Fibroblast of the aortic adventitia (primary cell): ENCODE measurements at places on chromosomes 12 and 14. TPM values are rescaled to one million over a fixed set of nuclear protein-coding genes. Genes with fewer than 3 reads are reported as not detected.

The ATXN3 gene
- total RNA-seq: 30.2 and 53.1 TPM in 2 replicates

The MYF5 gene
- not detected in 2 replicates for total RNA-seq

The ARG2 gene
- 0.74 and 7.0 TPM in 2 replicates for total RNA-seq

The DNAAF2 gene
- 10.5 and 24.9 TPM in 2 replicates for total RNA-seq

The TEX22 gene
- 0.27 and 1.5 TPM in 2 replicates for total RNA-seq

The IL26 gene
- total RNA-seq: not detected in 2 replicates

The NEUROD4 gene
- total RNA-seq: not detected in 2 replicates

The GDF11 gene
- total RNA-seq: 2.4 and 4.7 TPM in 2 replicates

The LTBP2 gene
- total RNA-seq: 58.5 and 157 TPM in 2 replicates

The TEX52 gene
- total RNA-seq: not detected in 2 replicates

The TCL1B gene
- total RNA-seq: 0.98 TPM in 1 of 2 replicates, not detected in the other

The GPR65 gene
- 0.09 TPM in 1 of 2 replicates, not detected in the other for total RNA-seq

The MRPL51 gene
- 113 and 167 TPM in 2 replicates for total RNA-seq

The GPR68 gene
- total RNA-seq: 1.3 and 17.1 TPM in 2 replicates

The IL23A gene
- not detected in 2 replicates for total RNA-seq

The LRP1-AS gene
- total RNA-seq: not detected in 2 replicates

The LTBR gene
- 71.8 and 93.7 TPM in 2 replicates for total RNA-seq

The LRTM2 gene
- total RNA-seq: not detected in 2 replicates

The ASPG gene
- not detected in 2 replicates for total RNA-seq

The HHIPL1 gene
- total RNA-seq: 4.4 and 5.1 TPM in 2 replicates

The OR2AP1 gene
- not detected in 2 replicates for total RNA-seq

The PLEKHH1 gene
- total RNA-seq: 0.45 TPM in 1 of 2 replicates, not detected in the other

The KNTC1 gene
- 14.9 and 69.3 TPM in 2 replicates for total RNA-seq

The PIWIL1 gene
- not detected in 2 replicates for total RNA-seq

The LRRIQ1 gene
- total RNA-seq: 1.5 and 2.7 TPM in 2 replicates

The KIF26A gene
- under 0.01 TPM in 1 of 2 replicates, not detected in the other for total RNA-seq

The INSM2 gene
- not detected in 2 replicates for total RNA-seq

The TSPAN8 gene
- total RNA-seq: 7.1 and 15.5 TPM in 2 replicates

The SRRM4 gene
- not detected in 2 replicates for total RNA-seq

The SPIC gene
- not detected in 2 replicates for total RNA-seq

The TMEM106C gene
- total RNA-seq: 13.4 and 90.7 TPM in 2 replicates
